RPMI8226 (cell line): ENCODE measurements at places on chromosomes 5 and 9.

DNA sequence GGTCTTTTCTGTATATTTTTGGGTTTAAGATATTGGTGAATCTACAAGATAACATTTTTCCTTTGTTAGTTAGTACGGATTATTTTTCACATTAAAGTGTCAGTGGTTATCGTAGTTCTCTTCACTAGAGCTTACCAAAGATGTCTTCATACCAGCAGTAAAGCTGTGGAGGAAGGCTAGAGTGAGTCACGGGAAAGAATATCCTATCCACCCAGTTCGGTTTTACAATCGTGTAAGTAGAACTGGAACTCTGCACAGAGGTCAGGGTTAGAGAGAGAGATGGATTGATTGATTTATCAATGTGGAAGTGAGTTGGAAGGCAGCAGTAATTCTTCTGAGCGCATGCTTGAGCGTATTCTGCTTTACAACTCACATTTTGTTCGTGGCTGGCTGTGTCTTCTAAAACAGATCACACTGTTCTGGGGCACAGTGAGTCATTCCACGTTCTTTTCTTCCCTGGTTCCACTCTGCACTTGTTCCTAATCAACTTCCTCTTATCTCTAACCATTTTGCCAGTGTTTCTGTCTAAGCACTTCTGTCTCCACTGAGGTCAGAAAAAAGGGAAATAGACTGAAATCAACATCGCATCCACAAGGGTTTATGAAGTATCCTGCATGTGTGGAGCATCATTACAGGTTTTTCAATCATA is 86.5 kb upstream of the ARRDC3 start:
- DNase-seq = peak; percentile 28

DNA sequence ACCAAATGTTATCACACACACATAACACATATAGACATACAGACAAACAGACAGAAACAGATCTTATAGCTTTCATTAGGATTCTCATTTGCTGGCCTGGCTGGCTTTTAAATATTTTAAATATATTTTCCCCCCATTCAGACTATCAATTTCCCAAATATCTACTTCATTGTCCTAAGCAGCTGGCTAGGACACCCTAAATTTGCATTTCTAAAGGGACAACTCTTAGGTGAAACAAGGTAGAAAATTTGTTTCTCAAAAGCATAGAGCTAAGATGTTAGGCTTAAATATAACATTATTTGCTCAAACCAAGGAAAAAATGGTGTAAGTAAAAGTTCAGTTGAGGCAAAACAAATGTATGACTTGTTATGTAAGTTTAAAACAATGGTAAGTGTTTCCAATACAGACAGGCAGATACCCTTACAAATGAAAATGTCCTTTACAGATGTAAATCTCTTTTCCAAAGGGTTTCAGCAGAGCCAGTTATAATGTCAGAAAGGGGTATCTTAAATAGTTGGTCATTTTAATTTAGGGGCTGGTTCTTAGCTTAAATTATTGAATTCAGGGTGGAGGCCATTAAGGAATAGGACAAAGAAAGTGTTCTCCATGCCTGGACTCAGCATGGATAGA is 522.8 kb downstream of the DMRTA1 start:
- no peak for DNase-seq

DNA sequence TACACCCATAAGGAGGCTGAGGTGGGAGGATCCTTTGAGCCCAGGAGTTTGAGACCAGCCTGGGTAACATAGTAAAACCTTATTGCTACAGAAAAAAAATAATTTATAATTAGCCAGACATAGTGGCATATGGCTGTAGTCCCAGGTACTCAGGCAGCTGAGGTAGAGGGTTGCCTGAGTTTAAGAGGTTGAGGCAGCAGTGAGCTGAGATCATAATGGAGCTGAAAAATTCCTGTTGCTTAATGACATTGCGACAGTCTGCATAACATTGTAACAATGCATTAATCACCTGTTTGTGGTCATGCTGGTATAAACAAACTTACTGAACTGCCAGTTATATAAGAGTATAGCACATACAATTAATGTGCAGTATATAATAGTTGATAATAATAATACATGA is 214.2 kb downstream of the TRIM32 start:
- no peak for DNase-seq

GRCh38 chr5:149526845-149527590 is 24.2 kb downstream of the CSNK1A1 start:
- DNase-seq = no peak

DNA sequence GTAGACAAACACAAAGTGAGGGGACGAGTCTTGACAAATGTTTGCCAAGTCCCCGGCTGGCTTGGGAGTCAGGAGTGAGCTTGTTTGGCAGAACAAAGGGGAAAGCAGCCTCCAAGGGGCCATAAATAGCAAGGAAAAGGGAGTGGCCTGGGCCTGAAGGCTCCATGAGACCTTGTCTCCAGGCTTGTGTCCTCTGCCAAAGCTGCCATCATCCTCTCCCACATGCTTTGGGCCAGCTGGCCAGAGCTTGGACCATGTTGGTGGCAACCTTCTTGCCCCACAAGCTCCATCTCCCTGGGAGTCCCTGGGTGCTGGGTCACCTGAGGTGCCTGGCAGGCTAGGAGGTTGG is 13.3 kb upstream of the PITX1 start:
- DNase-seq = no peak

DNA sequence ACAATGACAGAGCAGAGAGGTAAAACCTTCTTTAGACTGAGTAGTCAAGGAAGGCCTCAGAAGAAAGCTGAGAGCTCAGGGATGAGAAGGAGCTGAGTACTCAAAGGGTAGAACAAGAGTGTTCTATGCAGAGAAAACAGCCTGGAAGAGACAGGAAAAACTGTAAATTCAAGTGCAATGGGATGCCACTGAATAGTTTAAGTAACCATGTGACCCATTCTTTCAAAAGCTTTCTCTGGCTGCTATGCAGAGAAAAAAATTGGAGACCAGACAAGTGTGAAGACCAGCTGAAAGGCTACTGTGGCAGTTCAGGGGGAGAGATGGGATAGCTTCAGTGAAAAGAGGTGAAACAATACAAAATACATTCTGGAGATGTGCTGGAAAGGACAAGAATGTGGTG is 61.3 kb upstream of the RNF38 start:
- no peak for DNase-seq
